Activated T-cell treated with anti-CD3 and anti-CD28 coated beads for 4 hours (primary cell): ENCODE measurements at places on chromosomes 16 and 17.

DNA sequence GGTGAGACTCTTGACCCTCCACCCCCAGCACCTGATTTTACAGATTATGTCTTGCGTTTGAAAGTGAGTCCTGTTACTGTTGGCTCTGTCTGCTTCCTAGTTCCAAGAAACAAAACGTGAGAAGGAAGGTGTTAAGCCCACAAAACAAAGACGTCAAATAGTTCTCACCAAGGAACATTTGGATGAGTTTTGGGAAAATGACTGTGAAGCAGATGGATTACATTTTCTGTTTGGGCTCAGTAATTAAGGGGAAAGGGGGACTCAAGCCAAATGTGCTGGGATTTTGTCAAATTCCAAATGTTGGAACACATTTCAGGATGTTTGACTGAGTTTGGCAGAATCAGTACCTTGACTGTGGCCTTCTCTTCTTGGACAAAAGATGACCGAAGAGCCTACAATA is 71.2 kb downstream of the PCTP start:
- no peak for DNase-seq

- no peak for DNase-seq
These were observed 24.5 kb downstream of the OR1D5 start for GRCh38 chr17:3038941-3039340.

DNA sequence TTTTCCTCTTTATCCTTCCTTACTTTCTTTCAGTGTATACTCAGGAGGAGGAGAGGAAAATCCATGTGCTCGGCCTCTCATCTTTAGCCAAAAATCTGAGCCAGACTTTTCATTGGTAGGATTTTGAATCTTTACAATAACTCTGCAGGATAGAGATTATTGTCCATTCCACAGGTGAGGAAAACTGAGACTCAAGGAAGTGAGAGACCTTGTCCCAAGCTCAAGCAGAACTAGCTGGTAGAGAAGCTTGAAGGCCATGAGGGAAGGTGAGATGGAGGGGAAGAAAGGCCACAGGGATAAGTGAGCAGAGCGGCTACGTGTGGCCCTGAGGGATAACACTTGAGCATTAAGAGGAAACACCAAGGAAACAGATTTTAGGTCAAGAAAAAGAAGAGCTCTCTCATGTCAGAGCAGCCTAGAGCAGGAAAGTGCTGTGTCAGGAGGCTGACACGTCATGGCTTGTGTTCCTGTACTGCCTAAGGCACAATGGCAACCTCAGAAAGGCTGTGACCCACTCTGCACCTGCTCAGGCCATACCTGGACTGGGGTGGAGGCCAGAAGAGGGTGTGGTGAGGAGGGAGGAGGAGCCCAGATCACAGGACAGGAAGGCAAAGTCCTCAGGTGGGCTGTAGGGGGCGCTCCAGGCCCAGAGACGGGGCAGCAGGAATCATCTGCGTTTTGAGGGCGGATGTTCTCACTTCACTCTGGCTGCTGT is 11.9 kb downstream of the MT4 start:
- peak; percentile 86 for DNase-seq

DNA sequence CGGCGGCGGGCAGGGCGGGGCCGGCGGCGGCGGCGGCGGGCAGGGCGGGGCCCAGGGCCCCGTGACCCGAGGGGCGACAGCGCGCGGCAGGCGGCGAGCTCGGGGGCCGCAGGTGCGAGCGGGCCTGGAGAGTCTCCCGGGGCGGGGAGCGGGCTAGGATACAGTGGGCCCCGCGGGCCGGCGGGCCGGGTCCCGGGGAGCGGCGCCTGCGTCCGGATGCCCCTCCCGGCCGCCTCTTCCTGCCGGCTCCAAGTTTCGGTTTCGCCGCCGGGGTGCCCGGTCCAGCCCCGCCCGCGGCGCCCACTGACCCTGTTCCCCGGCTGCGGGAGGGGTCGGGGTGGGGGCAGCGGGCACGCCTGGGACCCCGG is at the start of gene RNF213:
Gene RNF213, plus strand, starts transcription at position 62 of the 368 bp plus-strand sequence. CDS start 2,830 bp downstream, outside the sequence.
- DNase-seq = no peak

GRCh38 chr17:44807817-44808155 is 22.3 kb downstream of the GJC1 start:
- no peak for DNase-seq

- DNase-seq = no peak
These were observed 17.1 kb downstream of the CDH1 start for GRCh38 chr16:68754084-68754792.

DNA sequence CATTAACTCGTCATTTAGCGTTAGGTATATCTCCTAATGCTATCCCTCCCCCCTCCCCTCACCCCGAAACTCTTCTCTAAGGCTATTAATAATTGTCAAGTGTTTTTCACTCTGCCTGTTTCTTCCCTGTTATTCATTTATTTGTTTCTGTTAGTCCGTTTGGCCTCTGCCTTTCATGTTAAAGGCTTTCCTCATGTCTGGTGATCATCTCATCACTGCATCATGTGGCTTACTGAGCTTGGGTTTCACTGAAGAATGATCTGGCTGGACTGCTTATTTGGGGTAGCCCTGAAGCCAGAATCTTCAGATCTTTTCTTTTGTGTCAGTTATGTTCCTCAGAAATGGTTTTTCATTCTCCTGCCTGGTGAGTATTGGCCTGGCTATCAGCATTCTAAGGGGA is 9.5 kb downstream of the UTP4 start:
- DNase-seq = no peak

DNA sequence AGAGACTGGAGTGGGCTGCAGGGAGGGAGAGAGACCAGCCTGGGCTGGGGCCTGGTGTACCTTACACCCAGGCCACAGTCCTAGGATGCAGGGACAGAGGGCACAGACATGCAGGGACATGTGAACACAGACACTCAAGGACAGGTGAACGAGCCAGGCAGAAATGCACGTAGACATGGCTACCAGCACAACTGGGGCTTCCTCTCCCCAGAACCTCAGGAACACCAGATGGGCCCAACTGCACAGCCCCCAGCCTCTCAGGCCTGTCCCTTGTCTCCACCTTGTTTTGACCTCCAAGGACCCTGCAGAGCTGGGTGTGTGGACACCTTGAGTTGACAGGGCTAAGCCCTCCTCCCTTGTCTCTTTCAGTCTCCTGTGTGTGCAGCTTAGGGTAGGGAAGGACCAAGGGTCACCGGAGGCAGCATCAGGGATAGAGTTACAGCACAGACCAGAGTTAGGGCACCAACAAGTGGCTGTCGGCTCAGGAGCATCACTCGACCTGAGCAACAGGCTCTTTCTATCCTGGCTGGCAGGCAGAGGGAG is 9.2 kb downstream of the SEZ6 start:
- no peak for DNase-seq

DNA sequence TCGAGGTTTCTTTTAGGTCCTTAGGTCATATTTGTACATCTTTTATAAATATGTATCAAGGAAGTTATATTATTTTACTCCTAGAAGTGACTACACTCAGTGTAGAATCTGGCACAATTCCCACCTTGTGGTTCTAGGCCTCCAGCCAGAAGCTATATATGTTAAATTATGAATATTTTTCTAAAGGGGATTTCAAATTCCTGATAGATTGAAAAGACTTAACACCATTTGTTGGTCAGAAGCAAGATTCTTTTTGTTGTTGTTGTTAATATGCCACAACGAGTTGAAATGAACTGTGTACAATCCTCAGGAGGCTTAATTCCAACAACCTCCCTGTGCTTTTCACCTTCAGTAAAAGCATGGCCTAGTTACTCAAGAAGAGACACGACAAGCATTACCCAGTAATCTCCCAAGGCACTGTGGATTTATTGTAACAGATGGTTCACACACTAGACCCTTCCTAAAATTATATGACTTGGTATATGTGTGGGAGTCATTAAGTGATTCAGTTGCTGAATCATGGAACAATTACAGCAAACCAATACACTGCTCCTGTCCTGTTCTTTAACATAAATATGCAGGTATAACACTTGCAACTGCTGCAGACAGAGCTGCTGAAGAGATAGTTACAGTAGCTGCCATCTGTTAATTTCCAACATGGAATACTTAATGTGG is 964.4 kb upstream of the GOT2 start:
- no peak for DNase-seq

DNA sequence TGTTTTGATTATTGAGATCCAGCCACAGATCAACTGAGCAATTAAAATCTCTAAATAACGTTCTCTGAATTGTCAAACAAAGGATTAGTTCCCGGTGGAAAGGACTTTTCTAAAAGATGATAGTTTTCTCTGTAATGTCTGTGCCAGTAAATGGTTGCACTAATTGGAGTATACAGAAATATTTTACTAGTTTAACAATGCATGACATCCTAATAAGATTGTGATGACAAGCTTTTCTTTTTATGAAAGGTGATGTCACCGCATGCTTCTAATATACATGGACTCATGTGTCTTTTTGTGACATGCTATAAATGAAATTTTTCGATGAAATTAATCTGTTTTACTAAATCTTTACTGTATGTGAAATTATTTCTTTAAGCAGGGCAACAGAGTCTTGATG is 211.1 kb downstream of the IRX3 start:
- no peak for DNase-seq

DNA sequence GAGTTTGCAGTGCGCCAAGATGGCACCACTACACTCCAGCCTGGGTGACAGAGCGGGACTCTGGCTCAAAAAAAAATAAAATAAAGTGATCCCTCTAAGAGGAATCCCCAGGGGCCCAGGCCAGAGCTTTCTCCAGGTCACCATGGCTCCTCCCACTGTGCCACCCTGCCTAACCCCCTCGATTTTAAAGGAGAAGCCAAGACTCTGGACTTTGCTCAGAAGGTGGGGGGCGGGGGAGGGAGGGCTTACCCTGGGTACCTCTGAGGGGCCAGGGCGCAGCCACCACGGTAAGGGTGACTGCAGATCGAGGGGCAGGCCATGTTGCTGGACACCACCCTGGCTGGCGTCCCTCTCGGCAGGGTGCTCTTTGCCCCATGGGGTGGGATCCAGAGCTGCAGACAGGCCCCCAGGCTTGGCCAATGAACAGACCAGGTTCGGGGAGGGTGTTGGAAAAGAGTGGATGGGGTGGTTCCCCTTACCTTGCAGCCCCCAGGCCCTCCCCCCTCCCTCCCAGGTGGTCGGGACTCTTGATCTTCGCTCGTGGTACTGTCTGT is 455 bp upstream of the GRB7 start:
- DNase-seq = no peak
